ENCODE measurements at places on chromosomes 5 and 9.

- DNase-seq = no peak
Measured at GRCh38 chr5:115465431-115465830, 79.1 kb downstream of the FEM1C start.

GRCh38 chr5:180852495-180852894, 8.6 kb downstream of the ZFP62 start:
- DNase-seq = no peak

GRCh38 chr5:96588539-96588938, 73.6 kb upstream of the CAST start:
- DNase-seq = no peak

GRCh38 chr5:68962757-68963484, 130.9 kb upstream of the SLC30A5 start:
- no peak for DNase-seq

DNA sequence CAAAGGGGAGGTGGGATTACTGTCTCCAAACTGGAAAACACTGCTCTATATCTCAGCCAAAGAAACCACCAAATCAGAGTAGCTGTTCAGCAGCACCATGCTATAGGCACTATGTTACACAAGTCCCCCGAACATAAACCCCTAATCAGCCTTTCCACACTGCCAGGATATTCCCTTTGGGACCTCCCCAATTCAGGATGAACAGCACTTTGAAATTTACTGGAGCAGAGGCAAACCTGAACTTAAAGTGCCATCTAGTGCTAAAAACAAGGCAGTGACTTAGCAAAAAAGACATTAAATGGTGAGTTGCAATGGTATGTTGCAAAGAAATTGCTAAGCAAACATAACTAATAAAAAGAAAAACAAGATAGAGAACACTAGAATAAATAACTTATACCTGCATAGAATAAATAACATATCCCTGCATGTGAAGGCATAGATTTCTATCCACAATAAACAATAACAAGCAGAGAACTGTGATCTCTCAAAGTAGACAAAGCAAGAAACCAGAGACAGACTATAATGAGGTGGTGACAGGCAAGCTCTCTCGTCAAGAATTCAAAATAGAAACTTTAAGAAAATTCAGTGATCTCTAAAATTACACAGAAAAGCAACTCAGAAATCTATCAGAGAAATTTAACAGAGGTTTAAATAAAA, 584.4 kb upstream of the ACO1 start:
- DNase-seq = no peak

DNA sequence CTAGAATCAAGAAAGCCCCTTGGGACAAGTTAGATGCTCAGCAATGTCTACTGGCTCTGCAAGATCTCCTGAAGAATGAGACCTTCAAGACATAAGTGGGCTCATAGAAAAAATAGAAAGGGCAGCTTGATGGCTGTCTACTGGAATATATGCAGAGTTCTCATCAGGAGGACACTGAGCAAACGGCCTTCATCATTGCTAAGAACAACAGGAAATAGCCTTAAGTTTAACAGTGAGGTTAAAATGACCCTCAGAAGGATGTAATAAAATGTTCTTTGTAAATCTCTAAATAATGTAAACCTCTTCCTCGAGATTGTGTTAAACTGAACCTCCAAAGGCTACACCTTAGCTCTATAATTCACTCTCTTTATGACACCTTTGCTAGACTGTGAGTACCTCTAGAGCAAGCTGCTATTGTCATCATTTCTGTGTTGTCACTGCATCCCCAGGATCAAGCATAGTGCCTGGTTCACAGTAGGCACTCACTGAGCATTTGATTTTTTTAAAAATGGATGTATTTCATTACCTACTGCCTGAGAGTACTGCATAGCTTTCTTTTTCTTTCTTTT, 22.2 kb upstream of the LHFPL2 start:
- no peak for DNase-seq
